ENCODE measurements at places on chromosomes 12 and 14.
A peak's percentile ranks its signal among the peaks of the same experiment; 100 is the strongest.

- DNase-seq, result peak; percentile 25
Measured at GRCh38 chr12:110704750-110705149, 15.8 kb upstream of the HVCN1 start.

DNA sequence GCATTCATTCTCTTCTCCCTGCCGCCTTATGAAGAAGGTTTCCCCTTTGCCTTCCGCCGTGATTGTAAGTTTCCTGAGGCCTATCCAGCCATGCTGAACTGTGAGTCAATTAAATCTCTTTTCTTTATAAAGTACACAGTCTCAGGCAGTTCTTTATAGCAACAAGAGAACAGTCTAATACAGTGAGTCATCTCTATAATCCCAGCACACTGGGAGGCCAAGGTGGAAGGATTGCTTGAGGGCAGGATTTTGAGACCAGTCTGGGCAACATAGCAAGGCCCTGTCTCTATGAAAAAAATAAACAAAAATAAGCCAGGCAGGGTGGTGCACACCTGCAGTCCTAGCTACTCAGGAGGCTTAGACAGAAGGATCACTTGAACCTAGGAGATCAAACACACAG, 259.9 kb downstream of the CEP128 start:
- no peak for DNase-seq

GRCh38 chr12:119258149-119258548, 76.4 kb upstream of the CCDC60 start:
- no peak for DNase-seq

GRCh38 chr14:61456720-61457119, 135.3 kb downstream of the PRKCH start:
- DNase-seq, result peak; percentile 68

- no peak for DNase-seq
Measured at GRCh38 chr12:39777465-39777864, 157.9 kb upstream of the ABCD2 start.

- no peak for DNase-seq
Measured at GRCh38 chr14:61739133-61739532, 23.1 kb upstream of the SNAPC1 start.

DNA sequence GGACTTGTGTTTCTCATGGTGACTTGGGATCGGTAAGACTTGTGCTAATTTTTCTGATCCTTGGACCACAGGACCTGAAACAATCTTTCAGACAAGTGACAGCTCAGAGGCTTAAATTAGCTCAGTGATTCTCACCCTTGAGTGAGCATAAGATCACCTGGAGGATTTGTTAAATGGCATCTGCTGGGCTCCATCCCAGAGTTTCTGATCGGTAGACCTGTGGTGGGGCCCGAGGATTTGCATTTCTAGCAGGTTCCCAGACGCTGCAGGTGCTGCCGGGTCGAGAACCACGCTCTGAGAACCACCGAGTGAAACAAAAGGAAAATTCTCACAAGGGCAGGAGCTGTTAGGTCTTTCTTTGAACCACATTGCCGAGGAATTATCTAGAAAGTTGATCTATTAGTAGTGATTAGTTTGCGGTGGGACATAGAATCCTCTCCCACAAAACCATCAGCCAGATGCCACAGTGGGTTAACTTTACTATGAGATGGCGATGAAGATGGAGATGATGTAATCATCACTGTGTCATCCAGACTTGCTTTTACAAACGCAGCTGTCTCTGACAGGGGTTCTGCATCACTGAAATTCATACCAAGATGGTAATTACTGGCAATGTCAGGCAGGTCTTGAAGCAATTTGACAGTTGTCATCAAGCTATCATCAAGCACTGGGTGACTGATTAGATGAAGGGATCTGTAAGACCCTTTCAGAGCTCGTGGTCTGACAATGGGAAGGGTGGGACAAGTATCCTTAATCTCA, 184.0 kb downstream of the AACS start:
- no peak for DNase-seq

DNA sequence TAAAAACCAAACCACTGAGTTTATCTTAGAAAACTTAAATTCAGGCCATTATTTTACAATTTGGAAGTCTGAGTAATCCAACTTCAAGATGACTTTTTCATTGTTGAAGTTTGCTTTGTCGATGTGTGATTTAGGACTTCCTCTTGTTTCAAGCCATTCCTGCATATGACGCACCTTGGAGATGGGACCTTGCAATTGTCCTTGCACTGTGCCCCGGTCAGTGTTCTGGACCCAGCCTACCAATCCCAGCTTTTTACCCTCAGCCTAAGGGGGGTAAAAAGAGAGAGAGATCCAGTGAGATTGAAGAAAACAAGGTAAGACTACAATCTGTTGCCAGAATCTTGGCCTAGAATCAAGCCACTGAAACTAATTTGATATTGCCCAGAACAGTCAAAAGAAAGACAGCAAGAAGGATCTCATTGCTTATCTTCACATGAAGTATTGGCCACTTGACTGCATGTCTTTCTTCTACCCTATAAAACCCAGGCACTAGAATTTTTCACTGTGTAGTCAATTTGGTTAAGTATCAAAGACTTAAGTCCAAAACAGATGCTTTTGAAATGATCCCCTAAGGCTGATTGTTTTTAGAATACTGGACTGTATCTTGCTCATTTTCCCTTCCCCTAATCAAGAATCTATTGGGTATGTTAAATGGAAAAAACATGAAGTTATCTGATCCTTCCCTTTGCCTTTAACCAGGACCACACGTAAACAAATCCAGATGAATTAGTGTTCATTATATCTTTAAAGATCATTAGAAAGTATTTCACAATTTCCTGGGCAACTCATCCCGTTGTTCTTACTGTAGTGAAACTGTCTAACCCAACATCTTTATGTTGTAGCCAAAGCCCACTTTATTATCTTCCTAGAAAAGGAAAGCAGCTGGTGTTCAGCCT, 2.4 kb upstream of the MLH3 start:
- DNase-seq, result no peak

DNA sequence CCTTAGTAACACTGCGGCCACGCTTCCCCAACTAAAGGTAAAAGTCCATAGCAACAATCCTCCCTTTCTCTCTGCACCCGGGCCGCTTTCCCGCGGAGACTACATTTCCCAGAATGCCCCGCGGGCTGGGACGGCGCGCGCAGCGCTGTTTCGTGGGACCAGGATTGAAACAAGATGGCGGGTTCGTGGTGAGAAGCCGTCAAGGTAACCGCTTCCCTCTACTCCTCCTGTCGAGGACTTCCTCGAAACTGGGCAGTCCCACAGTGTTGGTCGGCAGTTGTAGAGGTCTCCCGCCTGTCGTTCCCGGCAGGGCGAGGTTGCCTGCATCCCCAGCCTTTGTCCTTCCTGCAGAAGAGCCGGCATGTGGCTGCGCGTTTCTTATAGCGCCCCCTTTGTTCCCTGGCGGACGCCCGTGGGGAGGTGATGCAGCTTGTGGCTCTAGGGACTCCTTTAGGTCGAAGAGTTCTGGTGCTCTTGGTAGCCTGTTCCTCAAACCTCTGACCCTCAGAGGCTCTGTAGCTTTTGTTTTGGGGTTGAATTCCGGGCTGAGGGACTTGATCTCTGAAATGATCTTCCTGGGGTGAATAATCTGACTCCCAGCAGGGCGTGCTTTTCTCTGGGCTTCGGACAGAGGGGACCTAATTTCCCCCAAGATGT, at the start of gene MRPL42:
TSS of gene MRPL42 (plus strand) at position 164 of the 657 bp plus-strand sequence. CDS start 1,772 bp downstream, outside the sequence.
- DNase-seq, result peak; percentile 95

GRCh38 chr14:54669721-54670561, 103.0 kb downstream of the SAMD4A start:
- DNase-seq, result no peak

- DNase-seq, result no peak
Measured at GRCh38 chr12:52523824-52524223, 3.6 kb upstream of the KRT5 start.

DNA sequence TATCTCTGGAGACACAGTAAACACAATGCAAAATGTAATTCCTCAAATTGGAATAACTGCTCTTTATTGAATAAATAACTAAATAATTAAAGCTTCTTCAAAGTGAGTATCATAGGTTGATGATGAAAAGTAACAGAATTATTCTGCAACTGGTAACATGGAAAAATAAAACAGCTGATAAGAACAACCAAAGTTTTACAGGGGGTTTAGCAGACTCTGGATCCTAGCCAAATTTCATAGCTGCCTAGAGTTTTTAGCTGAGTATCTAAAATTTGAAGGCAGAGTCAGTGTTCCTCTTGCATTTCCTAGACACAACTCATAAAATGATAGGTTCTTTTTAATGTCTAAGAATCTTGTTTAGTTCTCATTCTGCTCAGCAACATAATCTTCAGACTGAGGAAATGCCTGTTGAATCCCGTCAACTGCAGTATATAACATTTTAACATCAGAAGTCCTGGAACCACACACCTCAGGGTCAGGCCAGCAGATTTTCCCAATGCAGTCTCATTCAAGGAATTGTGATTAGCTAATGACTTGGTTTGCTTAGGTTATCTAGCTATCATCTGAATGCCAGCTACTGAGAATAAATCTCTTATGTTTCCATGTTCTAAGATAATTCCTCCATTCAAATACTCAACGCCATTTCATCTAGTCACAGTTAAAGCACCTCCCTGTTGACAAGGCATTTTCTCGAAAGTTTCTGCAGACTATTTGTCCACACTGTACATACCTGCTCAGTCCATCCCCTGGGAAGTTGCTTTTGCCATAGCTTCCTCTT, 411.6 kb downstream of the BCAT1 start:
- DNase-seq, result no peak

DNA sequence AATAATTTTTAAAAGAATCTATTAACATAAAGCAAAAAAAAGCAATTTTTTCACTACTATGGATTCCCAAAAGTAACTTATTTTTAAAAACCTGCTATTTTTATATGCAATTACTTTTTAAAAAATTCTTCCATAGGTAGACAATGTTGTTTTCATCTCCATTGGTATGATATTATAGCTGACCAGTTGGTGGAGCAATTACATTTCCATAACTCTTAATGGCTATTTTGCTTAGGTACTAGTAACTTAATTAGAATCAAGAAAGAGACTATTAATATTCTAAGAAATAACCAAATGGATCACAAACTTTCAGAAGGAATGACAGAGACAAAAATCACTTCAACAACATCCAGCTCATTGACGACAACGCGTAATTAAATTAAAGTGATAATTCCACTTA, 64.7 kb upstream of the PTCSC3 start:
- DNase-seq, result no peak

GRCh38 chr12:130320536-130320935, 17.2 kb upstream of the PIWIL1 start:
- DNase-seq, result no peak

DNA sequence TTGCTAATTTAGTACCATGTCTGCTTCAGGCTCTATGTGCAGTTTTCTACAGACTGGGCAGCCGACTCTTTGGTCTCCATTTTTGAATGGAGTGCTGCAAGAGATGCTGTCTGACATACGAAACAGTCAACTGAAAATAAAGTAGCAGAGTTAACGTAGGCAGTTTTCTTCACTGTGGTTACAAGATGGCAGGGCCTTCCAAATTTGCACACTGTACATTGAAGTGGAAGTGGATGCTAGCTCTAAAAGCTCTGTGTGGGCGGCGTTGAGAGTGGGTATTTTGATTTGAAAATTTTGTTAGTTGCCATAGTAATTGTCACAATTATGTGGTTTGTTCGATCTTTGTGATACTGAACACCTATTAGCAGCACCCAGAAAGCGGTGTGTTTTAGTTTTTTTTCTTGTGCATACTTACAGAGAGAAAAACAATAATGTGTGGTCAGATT, 154.9 kb upstream of the ATP2B1 start:
- DNase-seq, result no peak

DNA sequence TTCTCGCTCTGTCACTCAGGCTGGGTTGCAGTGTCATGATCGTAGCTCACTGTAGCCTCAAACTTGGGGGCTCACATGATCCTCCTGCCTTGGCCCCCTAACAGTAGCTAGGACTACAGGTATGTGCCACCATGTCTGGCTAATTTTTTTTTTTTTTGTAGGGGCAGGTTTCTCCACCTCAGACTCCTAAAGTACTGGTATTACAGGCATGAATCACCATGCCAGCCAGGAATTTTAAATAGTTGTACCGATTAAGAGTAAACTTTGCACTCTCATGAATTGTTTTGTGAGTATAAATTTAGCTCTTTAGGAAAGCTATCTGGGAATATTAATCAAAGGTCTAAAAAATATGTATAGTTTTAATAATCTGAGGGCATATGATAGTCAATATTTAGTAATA, 25.5 kb downstream of the YEATS4 start:
- DNase-seq, result no peak

DNA sequence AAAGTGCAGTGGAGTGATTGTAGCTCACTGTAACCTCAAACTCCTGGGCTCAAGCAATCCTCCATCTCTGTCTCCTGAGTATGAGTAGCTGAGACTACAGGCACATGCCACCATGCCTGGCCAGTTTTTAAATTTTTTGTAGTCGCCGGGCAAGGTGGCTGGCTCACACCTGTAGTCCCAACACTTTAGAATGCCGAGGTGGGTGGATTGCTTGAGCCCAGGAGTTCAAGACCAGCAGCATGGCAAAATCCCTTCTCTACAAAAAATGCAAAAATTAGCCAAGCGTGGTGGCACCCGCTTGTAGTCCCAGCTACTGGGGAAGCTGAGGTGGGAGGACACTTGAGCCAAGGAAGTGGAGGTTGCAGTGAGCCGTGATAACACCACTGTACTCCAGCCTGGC, 219.5 kb downstream of the KLHL28 start:
- DNase-seq, result no peak

GRCh38 chr14:70726651-70727375, 82.5 kb downstream of the MAP3K9 start:
- DNase-seq, result no peak

DNA sequence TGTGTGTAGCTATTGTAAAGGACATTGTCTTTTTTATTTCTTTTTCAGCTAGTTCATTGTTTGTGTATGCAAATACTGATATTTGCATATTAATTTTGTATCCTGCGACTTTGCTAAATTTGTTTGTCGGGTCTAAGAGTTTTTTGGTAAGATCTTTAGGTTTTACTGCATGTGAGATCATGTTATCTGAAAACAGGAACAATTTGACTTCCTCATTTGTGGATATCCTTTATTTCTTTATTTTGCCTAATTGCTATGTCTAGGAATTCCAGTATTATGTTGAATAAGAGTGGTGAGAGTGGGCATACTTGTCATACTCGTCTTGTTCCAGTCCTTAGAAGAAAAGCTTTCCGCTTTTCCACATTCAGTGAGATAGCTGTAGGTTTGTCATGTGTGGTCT, 28.8 kb downstream of the SIX4 start:
- DNase-seq, result no peak

- DNase-seq, result no peak
Measured at GRCh38 chr14:94770815-94771157, 873 bp upstream of the GSC start.
